Colonic mucosa (tissue), 4 donors: ENCODE measurements at places on chromosomes 7 and 10. TPM values are rescaled to one million over a fixed set of nuclear protein-coding genes. Genes with fewer than 3 reads are reported as not detected.

- peak; percentile 97 for DNase-seq
Observed at GRCh38 chr10:102394079-102394800, 1.3 kb upstream of the NFKB2 start.

- DNase-seq = no peak
Observed at GRCh38 chr10:44016589-44017482, 368.1 kb downstream of the CXCL12 start.

- no peak for DNase-seq
Observed at GRCh38 chr10:26467639-26468038, 29.5 kb downstream of the APBB1IP start.

- no peak for DNase-seq
Observed at GRCh38 chr10:89867964-89868363, 166.6 kb downstream of the KIF20B start.

DNA sequence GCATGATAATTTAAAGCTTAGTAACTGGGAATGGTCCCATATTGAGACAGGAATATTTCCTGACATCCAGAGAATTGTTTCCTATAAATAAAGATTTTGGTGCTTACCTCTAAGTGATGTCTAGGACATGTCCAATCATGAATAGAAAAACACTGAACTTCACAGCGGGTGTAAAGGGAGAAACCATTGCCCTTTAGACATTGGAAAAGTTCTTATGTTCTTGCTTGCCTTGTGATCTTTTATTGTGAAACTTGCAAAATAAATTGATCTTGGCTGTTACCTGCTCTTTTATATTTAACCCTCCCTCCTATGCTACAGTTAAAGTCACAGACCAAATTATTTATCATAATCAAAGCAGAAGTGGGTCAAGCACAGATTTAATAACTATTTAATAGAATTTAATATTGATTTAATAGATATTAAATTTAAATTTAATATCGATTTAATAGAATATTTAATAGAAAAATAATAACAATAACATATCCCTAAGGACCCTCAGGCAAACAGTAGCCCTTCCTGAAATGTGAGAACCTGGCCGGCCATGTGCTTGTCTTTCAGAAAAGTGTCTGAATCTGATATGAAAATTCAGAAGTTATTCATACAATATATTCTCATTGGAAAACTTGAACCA lies 47.0 kb upstream of the AKR1C1 start:
- no peak for DNase-seq

GRCh38 chr7:44393238-44394111 lies 68.1 kb upstream of the CAMK2B start:
- peak; percentile 8 for DNase-seq

DNA sequence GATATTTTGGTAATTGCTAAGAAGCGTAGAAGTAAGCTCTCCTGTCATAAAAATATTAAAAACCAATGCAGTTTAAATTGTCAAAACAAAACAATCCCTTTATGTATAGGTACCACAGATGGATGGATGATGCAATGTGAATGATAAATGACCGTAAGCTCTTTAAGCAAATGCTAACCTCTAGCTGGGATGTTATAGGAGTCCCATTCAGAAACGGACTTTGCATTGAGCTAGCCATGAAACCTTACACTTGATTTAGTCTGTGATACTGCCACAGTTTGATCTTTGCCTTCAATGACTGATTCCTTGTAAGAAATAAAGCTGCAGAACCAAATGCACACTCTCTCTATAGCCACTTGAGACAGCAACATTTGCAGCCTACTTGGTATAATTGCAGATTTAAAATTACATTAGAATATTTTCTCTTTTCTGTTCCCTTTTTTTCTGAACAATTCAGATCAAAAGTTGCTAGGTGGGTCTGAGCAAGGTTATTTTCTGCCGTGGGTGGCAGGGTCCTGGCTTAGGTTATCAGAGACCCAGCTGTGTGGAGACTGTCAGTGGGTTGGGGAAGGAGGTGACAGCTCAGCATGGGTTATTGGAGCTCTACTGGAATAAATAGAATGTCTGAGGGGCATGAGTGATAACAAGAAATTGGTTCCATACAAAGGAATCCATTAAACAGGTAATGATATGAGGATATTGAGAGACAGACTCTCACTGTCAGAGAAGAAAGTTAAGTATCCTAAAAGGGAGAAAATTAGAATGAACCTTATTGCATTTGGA lies 258.8 kb upstream of the CDC14C start:
- no peak for DNase-seq

GRCh38 chr7:108285003-108285368 lies 154.8 kb upstream of the LAMB4 start:
- DNase-seq = no peak

- no peak for DNase-seq
Observed at GRCh38 chr10:58473976-58474375, 38.7 kb upstream of the BICC1 start.

DNA sequence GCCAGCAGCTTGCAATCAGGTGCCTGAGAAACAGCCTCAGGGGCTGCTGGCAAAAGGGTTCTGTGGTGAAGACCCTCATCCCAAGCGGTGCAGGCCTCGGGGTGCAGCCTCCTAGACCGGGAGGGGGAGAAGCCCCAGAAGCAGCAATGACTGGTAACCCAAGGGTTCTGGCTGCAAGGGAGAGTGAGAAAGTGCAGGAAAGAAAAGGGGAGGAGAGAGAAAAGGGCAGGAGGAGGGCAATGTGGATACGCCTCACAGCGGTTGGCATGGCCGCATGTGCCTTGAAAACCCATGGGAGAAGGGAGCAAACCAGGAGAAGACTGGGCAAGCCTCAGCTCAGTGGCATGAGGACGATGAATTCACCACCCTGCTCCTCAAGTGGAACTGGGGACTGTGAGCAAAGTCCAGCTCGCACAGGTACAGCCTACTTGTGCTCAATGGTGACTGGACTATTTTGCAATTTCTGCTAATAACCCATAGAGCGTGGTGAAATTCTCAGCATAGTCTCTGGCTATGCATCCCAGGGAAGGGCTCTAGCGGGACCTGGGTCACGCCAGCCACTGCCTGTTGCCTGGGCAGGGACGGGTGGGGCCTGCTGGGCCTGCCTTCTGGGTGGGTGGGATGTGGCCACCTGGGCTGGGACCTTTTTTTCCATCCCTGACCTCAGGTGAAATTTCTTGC lies 6.2 kb downstream of the CLRN3 start:
- peak; percentile 62 for DNase-seq

DNA sequence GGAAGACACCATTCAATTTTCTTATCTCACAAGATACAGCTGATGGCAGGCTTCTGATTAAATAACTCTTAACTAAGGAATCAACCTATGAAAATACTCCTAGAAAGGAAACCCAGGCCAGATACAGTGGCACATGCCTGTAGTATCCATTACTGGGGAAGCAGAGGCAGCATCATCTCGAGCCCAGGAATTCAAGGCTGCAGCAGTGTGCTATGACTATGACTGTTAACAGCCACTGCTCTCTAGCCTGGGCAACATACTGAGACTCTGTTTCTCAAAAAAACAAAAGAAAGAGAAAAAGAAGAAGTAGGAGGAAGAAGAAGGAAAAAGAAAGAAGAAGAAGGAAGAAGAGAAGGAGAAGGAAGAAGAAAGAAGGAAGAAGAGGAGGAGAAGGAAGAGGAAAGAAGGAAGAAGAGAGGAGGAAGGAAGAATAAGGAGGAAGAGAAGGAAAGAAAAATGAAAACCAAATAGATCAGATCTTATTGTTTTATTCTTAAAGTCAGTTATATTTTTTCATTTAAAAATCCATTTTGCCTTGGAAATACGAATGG lies 18.0 kb downstream of the DPY19L1 start:
- DNase-seq = no peak

Gene FAM241B
- total RNA-seq = 4.2 TPM

Gene ITGB8
- 7.3 TPM for total RNA-seq

Gene TES
- 75.1 TPM for total RNA-seq

Gene AKR1C4
- not detected for total RNA-seq

Gene CXCL12
- 17.5 TPM for total RNA-seq

Gene CCL24
- 15.7 TPM for total RNA-seq

Gene INA
- 0.44 TPM for total RNA-seq
